ENCODE measurements at places on chromosomes 4 and X.

- DNase-seq = no peak
Observed at GRCh38 chr4:95068818-95069478, 311.2 kb downstream of the BMPR1B start.

GRCh38 chr4:156576946-156577345 lies 394.7 kb downstream of the PDGFC start:
- DNase-seq = no peak

DNA sequence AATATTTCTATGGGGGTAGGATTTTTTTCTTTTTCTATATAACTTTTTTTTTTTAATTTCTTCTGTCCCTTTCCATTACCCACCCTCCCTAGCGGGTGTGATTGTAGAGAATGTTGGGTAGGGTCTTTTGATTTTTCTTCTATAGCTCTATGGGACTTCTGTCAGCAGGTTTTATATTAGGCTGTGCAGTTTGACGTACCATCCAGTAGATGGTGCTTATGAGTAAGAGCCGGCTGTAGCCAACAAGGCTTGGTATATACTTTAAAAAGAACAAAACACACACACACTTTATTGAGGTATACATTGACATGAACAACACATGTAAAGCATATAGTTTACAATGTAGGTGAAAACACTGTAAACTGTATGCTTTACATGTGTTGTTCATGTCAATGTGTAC lies 247.9 kb upstream of the POF1B start:
- DNase-seq = no peak

DNA sequence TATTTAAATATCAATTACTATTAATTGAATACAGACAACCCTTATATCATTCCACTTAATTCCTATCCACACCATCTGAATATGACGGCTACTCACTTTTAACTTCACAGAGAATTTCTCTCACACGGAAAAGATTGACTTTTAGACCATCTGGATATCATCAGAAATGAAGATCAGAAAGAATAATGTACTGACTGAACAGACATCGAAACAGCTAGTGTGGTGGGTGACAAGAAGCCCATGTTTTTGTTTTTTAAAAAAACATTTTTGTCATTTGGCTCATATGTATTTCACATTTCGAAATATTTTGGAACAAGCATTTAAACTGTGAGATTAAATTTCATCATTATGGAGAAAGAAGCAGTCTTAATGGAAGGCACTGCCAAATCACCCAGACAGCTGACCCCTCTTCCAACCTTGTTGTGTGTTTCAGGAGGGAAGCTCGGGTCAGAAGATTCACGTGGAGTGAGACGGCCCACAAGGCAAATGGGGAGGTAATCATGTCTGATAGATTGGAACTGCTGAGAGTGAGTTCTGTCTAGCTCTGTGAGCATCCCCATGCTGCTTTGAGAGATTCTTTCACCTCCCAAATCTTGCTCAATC lies 204.2 kb upstream of the RASGEF1B start:
- DNase-seq = no peak

DNA sequence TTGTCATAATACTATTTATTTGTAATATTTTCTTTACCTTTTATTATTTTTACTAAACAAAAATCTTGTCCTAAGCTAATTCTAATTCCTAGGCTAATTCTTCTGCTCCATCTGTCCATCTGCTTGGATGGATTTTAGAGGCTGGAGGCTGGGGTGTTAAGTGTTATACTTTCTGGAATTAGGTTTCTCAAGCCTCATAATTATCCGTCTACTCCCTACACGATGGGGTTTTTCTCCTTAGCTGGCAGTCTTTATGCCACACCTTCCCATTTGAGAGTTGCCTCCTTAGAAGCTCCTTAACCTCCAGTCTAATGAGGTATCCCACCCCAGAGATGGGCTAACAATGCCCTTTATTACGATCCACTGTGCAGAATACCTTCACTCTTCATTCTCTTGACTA lies 37.6 kb upstream of the LGI2 start:
- no peak for DNase-seq

- DNase-seq = peak; percentile 18
Observed at GRCh38 chrX:118346258-118347094, 570 bp downstream of the WDR44 start.

DNA sequence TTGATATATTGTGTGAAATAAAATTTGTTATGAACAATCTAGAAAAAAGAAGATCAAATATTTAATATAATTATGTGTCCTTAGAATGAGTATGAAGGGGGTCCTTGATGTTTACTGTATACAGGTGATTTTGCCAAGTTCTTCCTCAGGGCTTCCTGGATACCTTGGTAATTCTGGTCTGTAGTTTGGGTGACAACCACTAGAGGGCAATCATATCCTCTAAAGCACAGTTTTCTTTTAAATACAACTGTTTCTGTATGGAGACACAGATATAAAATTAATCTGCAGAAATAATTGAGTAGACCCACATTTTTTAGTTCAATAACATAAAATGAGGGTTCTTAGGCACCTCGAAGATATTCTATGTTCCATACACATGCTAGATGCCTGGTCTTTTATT lies 157.7 kb downstream of the SPANXN1 start:
- DNase-seq = no peak

DNA sequence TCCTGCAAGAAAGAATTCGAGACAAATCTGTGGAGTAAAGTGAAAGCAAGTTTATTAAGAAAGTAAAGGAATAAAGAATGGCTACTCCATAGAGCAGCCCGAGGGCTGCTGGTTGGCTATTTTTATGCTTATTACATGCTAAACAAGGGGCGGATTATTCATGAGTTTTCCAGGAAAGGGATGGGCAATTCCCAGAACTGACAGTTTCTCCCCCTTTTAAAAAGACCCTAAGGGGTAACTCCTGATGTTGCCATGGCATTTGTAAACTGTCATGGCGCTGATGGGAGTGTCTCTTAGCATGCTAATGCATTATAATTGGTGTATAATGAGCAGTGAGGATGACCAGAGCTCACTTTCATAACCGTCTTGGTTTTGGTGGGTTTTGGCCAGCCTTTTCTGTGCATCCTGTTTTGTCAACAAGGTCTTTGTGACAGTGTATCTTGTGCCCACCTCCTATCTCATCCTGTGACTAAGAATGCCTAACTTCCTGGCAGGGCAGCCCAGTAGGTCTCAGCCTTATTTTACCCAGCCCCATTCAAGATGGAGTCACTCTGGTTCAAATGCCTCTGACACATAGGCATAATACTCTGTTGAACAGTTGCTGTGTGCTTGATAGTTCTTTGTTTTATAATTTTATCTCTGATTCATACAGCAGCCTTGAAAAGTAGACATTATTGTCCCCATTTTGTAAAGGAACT lies 25.8 kb downstream of the GAB1 start:
- DNase-seq = no peak
